Heart right ventricle (tissue), 16 donors: ENCODE measurements at places on chromosomes 11 and 22. TPM values are rescaled to one million over a fixed set of nuclear protein-coding genes. Genes with fewer than 3 reads are reported as not detected.
A peak's percentile ranks its signal among the peaks of the same experiment; 100 is the strongest.

The LDHAL6A gene
- total RNA-seq = not detected

- no peak for DNase-seq
These were observed 60.1 kb upstream of the ZC3H12C start for GRCh38 chr11:110032957-110033570.

DNA sequence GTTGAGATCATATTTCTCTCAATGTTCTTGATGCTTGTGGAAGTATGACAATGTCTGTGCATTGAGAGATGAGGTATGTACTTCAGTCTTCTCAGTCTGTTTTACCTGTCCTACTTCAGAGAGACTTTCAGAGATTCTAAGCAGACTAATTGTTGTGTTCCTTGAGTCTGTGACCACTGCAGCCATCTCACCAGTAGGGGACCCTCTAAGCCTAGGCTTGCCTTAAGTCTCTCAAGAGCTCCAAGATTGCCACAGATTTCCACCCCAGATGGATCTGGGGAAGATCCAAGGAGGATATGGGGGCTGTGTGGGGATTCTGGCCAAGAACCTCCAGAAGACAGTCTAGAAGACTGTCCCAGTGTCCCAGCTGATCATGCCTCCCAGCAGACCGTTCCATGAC lies 179.9 kb upstream of the PLET1 start:
- DNase-seq = no peak

GRCh38 chr11:124865902-124866851 lies 945 bp downstream of the ROBO3 start:
- peak; percentile 54 for DNase-seq

DNA sequence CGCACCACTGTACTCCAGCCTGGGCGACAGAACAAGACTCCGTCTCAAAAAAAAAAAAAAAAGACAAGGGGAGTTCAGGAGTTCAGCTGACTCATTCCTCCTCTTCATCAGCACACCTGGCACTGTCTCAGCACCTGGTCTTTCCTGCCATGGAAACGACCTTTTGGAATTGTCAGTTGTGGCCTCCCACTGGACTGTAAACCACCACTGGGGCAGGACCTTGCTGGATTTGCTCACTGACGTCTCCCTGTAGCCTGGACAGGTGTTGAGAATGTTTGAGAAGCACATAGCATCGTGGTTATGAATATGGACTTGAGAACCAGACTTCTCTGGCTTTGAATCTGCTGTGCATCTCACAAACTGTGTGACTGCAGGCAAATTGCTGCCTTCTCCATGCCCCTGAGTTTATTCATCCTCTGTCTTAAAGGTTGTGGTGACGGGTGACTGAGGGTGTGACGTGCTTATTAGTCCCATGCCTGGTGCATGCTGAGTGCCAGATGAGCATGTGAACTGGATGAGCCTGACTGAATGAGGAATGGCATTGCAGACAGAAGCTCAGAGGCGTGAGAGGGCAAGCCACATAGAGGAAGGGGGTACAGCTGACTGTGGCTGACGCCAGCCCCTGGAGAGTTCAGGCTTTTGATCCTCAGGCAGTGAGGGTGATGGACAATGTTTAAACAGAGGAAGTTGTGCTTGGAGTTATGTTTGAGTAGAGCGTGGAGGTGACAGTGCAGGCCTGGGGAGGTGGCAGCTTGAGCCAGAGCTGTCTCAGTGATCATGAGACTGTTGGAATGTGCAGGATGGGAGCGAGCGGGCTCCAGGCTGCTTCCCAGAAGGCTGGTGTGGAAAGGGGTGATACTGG lies 12.7 kb downstream of the TOM1 start:
- no peak for DNase-seq

The IL17REL gene
- not detected for total RNA-seq

- DNase-seq = no peak
These were observed 60.0 kb downstream of the FAM181B start for GRCh38 chr11:82673631-82674030.
